AG04450 (cell line): ENCODE measurements at places on chromosomes 5 and 9.

- no peak for DNase-seq
Measured at GRCh38 chr5:173802670-173803165, 85.4 kb upstream of the CPEB4 start.

GRCh38 chr9:105283795-105284194, 39.3 kb downstream of the SLC44A1 start:
- DNase-seq, result no peak

- DNase-seq, result no peak
Measured at GRCh38 chr5:156667616-156668015, 182.5 kb upstream of the PPP1R2B start.

DNA sequence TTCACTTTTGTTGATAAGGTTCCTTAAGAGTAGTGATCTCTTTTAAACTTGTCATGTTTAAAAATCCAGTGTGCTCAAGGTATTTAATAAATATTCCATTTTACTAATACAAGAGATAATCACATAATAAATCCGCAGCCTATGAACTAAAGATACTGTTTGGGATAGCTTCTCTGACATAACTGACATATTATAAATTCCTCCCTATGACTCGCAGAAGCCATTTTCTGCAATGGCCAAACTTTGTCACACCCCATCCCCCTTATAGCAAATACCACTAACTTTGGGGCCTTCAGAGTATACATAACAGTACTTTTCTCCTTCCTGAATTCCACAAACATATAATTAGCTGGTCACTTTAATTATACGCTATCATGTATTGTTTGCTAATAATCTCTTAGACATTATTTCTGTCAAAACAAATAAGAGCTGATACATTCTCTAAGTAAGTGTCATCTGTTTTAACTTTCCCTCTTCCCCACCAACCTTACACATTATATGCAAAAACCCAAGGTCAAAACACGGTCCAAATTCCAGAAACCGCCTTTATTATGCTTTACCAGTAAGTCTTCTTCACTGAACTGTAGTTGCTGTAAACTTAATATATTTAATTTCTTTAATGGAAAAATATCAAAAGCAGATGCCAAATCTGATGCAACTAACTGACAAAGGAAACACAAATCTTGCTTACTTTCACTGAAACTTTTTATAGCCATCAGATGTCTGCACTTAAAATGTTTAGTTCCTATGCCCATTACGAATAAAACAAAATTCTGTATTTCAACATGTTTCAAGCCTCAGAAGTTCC, 971 bp downstream of the TMEM267 start:
- DNase-seq, result no peak

DNA sequence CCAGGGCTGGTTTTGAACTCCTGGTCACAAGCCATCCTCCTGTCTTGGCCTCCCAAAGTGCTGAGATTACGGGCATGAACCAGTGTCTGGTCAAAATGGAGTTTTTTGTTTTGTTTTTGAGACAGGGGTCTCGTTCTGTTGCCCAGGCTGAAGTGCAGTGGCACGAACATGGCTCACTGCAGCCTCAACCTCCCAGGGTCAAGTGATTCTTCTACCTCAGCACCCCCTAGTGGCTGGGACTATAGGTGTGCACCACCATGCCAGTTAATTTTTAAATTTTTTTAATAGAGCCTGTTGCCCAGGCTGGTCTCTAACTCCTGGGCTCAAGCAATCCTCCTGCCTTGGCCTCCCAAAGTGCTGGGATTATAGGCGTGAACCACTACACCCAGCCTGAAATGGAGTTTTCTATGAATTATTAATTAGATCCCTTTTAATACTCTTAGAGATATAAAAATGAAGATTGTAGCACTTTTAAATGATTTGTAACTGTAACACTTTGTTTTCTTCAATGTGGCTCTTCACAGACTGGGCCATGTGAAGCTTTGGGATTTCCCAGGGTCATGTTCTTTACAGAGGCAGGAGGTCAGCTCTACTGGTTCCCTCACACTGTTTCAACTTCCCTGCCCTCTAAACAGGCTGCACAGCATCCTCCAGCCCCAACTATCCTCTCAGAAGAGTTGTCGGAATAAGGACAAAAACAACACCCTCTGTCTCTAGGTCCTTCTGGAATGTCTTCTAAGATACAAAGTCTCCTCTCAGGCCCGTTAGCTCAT, 32.7 kb upstream of the SPARC start:
- no peak for DNase-seq

DNA sequence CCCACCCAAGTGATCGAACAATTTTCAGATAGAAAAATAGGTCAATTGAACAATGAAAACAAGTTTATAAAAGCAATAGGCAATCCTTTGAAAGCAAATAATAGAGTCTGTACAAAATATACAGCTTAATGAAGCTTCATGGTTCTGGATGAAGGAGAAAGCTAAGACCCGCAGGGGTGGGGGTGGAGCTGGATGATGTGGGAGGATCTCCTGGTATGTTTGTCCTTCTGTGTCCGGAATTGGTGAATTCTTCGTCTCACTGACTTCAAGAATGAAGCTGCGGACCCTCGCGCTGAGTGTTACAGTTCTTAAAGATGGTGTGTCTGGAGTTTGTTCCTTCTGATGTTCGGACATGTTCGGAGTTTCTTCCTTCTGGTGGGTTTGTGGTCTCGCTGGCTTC, 149.9 kb downstream of the NXNL2 start:
- DNase-seq, result no peak

DNA sequence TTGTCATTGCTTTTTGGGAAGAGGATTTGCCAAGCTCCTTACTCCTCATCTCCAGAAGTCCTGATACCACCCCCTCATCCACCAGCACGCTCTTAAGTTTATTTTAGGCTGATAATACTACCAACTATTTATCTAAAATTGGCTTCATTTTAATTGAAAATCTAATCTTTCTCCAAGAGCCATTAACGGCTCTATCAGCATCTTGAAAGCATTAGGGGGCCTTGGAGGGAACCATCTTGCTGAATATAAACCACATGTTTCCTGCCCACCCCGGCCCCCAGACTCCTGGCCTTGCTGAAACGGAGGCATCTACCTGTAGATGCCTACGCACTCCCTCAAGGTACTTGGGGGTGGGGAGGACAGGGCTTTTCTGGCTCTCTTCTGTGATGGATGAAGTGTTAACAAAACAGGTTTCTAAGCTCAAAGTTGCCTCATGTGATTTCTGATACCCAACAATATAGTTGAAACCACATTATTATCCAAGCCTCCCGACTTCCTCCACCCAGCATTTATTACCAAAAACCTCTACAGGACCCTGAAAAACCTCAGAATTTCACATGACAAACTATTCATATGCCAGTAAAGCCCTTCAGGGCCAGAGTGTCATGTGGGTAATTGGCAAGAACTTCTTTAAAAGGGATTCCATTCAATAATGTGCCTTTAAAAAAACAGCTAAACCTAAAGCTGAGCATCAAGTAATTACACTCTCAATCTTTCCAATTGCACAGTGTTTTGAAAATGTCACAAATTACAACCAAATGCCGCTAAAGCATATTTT, 96.7 kb downstream of the SAXO1 start:
- no peak for DNase-seq

DNA sequence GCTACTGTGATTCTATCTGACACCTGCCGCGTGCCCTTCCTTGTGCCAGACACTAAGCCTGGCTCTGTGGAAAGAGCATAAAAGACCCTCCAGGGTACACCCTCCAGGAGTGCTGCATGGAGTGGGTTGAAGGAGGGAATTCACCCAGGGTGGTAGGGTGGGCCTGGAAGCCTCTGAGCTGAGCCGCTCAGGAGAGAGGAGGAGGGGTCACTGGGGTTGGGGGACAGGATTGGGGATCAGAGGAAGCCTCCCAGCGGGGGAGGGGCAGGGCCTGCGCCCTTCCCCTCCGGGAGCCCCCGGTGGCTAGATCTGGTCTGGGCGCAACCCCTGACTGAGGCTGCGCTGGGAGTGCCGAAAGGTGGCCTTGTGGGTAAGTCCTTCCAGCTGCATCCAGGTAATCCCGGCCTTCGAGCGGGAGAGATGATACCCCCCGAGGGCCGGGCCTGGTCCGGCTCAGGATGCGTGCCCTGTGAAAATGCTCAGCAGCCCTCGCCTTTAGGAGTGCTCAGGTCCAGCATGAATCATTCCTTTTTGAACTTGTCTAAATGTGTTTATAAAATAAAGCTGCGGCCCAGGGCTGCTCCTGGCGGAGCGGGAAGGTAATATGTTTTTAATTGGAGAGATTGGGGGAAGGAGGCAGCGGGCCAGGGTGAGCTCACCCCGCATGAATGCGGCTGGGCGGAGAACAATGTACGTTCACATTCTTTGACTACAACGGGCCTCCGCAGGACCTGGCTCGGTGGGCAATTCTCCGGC, 118.1 kb upstream of the SMIM23 start:
- peak; percentile 70 for DNase-seq

GRCh38 chr5:141765896-141766551, 84.0 kb upstream of the ARAP3 start:
- no peak for DNase-seq

DNA sequence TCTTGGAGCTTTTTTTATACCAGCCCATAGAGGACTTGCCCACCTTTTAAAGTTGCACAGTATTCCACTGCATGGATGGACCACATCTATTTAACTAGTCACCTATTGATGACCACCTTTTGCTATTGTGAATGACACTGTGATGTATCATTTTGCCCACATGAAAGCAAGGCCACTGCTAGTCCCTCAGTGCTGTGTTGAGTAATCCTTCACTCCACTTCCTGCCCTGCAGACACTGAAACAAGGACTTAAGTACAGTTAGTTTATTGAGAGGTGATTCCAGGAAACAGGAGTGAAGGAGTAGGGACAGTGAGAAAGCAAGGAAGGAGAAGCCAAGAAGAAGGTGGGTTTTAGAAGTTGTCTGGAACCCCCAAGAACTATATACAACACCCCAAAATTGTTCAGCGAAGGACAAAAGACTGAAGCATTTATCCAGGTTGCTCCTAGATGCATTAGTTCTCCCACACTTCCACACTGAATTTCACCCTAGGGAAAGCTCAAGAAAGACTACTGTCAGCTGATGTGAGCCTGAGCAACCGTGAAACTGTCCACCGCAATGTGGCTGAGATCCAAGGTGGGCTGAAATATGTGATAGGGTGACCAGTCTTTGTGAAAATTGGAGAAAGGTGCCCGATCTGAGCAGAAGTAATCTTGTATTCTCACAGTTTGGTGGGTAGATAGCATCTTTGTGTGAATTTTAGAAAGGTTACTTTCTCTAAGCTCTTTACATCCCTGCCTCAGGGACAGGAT, 45.2 kb upstream of the ANKRD31 start:
- no peak for DNase-seq

DNA sequence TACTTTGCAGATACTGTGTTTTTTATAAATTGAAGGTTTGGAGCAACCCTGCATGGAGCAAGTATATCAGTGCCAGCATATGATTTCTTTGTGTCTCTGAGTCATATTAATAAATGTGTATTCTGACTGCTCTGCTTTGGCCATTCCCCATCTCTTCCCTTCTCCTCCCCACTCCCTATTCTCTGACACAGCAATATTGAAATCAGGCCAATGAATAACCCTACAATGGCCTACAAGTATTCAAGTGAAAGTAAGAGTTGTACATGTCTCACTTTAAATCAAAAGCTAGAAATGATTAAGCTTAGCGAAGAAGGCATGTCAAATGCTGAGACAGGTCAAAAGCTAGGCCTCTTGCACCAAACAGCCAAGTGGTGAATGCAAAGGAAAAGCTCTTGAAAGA, 82.2 kb upstream of the TLX3 start:
- no peak for DNase-seq

DNA sequence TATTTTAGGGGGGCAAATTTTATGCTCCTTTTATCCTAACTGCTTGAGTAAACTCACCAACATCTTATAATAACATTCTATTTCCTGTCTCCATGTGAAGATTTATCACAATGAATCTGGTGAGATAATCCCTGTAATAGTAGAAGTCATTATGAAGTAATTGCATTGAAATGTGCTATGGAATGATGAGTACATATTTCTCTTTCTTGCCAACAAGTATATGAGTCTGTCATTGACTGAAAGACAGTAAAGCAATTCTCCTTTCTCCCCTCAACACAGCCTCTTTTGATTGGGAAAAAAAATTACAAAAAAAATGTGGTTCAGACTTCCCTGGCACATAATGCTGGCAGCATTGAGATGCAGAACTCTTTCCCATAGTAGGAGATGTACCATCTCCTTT, 459.2 kb upstream of the RGMB start:
- no peak for DNase-seq

GRCh38 chr9:136403915-136404800, 4.2 kb upstream of the SNAPC4 start:
- no peak for DNase-seq

DNA sequence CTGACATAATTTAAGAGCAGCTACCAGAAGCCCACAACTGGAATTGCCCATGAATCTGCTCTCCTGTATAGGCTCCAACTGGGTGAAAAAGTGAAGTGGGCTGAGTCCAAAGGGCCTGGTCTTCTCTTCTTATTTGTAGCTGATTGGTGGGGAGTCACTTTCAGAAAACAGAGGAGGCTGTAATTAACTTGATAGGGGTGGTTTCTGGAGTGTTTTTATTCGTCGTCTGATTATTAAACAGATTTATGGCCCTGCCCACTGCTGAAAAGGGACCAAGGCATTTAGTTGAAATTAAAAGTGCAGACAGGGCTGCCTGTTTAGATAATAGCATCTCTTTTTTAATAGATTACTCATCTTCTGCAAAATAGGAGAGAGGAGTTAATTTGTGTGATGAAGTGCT, 81.0 kb upstream of the SAP30L start:
- DNase-seq, result no peak

DNA sequence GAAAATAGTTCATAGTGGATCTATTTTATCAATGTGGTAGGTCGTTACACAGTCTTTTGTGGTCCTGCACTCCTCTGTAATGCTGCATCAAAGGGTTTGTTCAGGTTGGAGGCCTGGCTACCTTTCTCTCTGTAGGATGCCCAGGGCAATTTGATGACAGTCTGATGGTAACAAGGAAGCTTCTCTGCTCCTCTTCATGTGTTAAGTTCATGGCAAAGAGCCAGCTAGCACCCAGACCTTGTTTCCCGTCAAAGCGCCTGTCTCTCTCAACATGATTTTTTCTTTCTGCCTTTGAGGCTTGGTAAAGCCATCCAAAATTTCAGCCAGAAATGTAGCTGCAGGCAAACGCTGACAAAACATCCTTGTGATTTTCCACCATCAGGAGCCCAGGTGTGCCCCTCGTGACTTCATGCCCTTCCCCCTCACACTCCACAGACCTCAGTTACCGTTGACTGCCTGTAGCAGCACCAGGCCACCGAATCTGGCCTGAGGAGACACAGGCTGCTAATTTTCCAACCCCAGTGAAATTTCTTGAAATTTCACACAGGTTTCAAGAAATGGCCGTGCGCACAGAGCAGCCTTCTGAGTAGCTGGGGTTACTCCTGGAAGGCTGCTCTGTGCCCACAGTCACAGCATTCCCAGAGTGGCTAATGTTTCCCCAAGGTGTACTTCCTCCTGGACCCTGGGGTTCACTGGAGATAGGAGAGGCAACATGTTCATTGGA, 292.7 kb downstream of the CWC27 start:
- no peak for DNase-seq

- DNase-seq, result no peak
Measured at GRCh38 chr9:122939601-122940000, 1.2 kb upstream of the RABGAP1 start.

GRCh38 chr5:78971998-78972397, 13.1 kb downstream of the ARSB start:
- no peak for DNase-seq

- DNase-seq, result no peak
Measured at GRCh38 chr9:37002036-37002412, 32.0 kb downstream of the PAX5 start.
